ENCODE measurements at places on chromosomes 2 and 18.

DNA sequence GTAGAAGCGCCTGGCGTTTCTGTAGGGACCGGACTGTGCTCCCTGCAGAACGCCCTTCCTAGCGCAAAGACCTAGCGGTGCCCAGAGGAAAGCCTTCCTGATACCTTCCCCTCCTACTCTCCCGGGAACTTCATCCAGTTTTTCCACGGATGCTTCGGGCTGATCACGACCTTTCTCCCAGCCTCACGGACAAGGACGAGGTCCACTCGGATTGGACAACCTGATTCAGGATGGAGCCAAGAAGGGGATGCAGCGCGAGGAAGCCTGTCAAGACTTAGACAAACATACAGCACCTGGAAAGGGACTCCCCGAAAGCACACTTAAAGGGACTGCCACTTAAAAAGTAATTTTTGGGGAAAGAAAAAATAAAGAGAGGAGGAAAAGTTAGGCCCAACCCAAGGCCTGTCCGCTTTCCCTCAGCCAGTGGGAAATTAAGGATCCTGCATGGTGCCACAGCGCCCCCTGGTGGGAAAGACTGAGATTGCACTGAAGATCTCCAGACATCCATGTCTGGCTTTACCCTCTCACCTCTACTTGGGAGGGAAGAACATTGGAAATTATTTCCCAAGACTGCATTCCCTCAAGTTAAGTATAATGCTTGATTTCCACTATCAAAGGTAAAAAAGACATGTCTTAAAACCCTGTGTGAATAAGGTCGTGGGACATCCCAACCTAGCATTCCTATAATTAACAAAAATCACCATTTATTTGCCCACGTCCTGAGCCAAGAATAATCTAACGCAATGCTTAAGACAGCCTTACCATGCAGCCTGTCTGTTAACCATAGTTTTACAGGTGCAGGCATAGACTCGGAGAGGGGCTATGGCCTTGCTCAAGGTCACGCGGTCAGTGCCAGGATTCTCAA lies 13.4 kb upstream of the COPS8 start:
- peak; percentile 71 for DNase-seq

GRCh38 chr2:19882286-19882685 lies 19.5 kb downstream of the TTC32 start:
- no peak for DNase-seq

- DNase-seq, result no peak
Observed at GRCh38 chr2:217410681-217410960, 550.8 kb upstream of the TNP1 start.

GRCh38 chr2:112187805-112188596 lies 49.8 kb downstream of the FBLN7 start:
- DNase-seq, result no peak

DNA sequence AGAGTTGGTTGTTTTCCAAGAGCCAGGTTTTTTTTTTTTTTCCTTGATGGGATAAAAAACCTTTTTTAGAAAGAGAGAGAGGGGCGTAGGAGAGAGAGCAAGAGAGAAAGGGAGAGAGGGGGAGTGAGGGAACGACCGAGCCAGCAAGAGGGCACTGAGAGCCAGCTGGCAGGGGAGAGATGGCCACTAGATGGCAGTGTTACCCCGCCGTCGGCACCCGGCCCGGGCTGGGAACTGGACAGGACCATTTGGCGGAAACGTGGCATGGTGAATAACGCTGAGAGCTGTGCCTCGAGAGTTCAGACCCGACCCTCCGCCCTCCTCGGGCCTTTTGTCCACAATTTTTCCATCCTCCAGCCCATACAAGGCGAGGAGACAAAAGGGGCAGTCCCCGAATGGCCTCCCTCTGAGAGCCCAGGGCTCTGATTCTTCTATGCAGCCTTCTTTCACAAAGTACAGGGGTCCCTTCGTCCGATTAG lies 286.7 kb upstream of the VRK2 start:
- peak; percentile 91 for DNase-seq

Measured in H9 (cell line).